ENCODE measurements at places on chromosomes 13 and 19.
A peak's percentile ranks its signal among the peaks of the same experiment; 100 is the strongest.

DNA sequence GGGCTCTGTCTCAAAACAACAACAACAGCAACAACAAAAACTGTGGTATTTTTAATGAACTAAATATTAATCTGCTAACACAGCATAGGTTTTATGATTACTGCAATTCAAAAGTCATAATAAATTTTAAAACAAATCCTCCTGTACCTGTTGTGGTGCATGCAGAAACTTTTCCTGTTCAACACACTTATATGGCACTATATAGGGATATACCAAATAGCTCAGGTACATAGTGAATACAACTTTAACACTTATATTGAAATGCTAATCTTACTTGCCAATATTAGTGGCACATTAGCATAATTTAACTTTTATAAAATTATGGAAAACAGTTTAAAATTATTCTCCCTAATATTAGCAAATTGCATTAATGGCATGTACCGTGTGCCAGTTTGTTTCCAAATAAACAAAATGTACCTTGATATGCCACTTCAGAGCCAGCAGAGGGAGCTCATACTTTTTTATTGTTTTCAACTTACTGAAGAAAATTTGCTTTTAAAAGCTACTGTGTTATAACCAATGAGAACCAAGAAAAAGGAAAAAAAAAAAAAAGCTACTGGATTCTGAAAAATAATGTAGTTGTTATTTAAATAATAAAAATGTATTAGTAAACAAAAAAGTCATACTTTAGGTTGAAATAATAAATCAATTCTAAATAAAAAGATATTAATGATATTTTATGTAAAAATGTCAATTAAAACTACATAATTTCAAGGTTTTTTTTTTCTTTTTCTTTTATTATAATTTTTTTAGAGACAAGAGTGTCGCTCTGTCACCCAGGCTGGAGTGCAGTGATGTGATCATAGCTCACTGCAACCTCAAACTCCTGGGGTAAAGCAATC, 18.0 kb upstream of the RBM26 start:
- DNase-seq: no peak

- DNase-seq: no peak
Observed at GRCh38 chr13:49240017-49240416, 7.7 kb upstream of the CDADC1 start.

- no peak for DNase-seq
Observed at GRCh38 chr13:27830010-27830409, 37.7 kb downstream of the GSX1 start.

- DNase-seq: peak; percentile 72
Observed at GRCh38 chr19:13026462-13027370, 31.4 kb downstream of the NFIX start.

GRCh38 chr13:111283991-111284390, 36.5 kb upstream of the TEX29 start:
- no peak for DNase-seq

- no peak for DNase-seq
Observed at GRCh38 chr19:17455308-17456123, 5.2 kb downstream of the NXNL1 start.

GRCh38 chr19:1503089-1503924, 9.5 kb downstream of the ADAMTSL5 start:
- no peak for DNase-seq

DNA sequence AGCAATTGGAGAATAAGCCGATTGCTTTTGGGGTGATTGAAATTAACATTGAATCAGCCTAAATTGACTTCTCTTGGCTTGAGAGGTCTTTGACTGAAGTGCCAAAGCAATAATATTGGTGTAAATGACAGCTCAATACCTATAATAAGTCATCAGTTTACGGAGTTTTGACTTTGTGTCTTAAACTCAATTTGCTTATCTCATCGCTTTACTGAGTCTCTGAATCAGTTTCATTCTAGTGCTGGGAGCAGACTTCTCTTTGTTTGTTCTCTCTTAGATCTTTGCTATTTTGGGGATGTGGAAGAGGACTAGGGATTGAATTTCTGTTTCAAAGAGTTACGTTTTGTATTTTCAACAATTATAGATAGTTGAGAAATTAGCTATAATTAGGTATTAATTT, 7.1 kb downstream of the RFC3 start:
- DNase-seq: no peak

DNA sequence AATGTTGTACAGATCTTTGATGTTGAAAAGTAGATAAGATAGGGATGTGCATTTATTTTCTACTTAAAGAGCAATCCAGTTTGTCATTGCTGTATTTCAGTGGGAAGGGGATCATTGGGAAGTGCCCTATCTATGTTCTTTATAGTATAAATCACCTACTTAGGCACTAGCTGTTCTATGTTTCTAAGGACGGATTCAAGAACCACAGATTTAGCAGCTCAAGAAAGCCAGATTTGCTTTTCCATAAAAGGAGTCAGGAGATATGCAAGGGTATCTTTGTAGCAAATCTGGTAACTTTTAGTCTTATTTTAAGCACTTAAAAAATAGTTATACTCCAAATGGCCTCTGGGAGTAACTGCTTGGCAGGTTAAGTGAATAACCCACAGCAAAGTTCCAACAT, 23.7 kb downstream of the DCLK1 start:
- no peak for DNase-seq

GRCh38 chr13:71360041-71360440, 507.0 kb downstream of the DACH1 start:
- DNase-seq: no peak

- DNase-seq: no peak
Observed at GRCh38 chr19:55668603-55669348, 6.2 kb upstream of the EPN1 start.

GRCh38 chr13:77563111-77563510, 27.6 kb downstream of the SCEL start:
- DNase-seq: no peak

DNA sequence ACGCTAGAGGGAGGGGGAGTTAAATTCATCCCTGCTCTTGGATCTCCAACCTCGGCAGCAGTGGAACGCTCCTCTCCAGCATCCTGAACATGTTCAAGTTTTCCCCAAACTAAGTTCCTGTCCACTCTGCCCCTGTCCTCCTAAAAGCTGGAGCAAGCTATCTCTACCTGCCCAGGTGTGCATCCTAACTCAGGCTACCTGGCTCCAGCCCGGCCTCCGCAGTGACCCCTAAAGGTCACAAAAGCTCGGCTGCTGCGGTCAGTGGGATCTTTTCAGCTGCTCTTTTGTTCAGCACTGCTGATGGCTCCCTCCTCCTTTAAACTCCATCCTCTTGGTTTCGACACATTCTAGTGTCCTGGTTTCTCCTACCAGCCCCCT, 1.4 kb downstream of the DCUN1D2 start:
- DNase-seq: no peak

GRCh38 chr13:109788372-109789111, 2.2 kb upstream of the IRS2 start:
- DNase-seq: no peak

DNA sequence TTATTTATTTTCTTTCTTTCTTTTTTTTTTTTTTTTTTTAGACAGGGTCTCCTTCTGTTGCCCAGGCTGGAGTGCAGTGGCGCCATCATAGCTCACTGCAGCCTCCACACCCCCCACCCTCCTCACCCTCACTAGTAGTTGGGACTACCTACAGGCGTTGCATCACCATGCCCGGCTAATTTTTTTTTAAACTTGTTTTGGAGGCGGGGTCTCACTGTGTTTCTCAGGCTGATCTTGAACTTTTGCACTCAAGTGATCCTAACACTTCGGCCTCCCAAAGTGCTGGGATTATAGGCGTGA, 33.6 kb downstream of the GJA3 start:
- DNase-seq: no peak

DNA sequence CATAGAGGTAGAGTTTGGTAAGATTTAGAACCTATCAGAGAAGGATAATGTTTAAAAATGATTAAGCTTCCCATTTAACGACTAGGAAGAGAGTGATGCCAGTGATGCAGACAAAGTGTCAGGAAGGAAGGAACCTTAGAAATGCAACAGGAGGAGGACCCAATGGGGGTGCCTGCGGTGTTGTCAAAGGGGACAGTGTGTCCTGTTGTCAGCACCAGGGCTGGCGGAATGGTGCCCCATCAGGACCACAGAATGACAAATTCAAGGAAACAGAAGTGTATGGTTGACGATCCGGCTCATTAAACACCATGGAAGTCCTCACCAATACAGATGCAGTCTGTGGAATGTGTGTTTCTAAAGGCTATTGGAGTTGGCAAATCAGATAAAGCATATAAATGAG, 19.3 kb downstream of the ATP12A start:
- no peak for DNase-seq

DNA sequence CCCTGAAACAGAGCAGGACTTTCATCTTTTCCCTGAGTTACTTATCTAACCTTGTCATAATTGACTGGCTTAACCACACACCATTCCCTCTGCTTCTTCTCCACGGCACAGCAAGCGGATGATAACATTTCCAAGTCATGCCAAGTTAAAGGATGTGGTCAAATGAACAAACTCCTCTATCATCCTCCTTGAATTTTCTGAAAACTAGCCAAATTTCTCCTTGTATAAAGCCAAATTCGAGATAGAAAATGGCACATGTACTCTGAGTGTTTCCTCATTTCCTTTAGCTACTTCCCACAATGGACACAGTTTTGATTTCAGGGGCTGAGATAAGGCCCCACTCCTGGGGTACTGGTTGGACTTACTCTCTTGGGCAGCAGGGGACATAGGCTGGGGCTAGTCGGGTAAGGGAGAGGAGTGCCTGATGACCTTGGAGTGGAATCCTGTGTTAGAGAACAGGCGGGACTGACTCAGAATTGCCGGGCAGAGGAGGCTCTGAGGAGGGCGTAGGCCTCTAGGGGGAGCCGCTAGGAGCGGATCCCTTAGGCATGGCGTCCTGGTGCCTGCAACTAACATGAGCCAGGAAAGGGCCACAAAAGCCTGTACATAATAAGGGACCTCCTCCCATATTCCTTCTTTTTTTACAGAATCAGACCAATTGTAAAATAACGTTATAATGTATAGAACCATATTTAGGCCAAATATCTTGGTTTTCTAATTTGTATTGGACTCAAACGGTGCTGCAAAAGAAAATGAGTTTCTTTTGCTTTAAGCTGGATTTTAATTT, 20.3 kb upstream of the TMTC4 start:
- no peak for DNase-seq

- DNase-seq: no peak
Observed at GRCh38 chr13:54287062-54287764, 1258.6 kb downstream of the OLFM4 start.

GRCh38 chr13:100394005-100394695, 194.4 kb downstream of the GGACT start:
- DNase-seq: no peak

DNA sequence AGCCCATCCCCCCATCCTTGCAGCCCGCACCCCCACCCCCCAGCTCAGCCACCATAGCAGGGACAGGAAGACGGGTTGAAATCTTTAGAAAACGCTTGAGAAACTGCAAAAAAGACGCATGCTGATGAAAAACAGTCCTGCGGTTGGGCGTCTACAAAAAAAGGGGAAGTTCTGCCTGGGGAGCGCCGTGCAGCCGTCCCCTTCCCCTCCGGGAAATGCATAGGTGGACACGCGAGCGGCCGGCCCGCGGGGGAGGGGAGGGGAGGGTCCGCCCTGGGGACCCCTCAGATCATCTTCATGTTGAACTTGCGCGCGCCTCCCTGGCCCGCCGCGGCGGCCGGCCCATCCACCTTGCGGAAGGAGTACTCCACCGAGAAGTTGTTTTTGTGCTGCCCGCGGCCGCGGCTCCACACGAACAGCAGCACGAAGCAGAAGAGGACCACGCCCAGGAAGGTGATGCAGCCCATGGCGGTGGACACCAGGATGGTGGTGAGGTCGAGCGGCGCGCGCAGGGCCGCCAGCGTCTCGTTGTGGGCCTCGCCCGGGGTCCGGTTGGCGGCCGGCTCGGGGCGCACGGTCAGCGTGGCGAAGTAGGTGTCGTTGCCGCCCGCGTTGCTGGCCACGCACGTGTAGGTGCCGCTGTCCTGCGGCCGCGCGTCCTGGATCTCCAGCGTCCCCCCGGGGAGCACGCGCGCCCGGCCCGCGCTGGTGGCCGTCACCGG, 7.9 kb upstream of the PEAK3 start:
- no peak for DNase-seq

DNA sequence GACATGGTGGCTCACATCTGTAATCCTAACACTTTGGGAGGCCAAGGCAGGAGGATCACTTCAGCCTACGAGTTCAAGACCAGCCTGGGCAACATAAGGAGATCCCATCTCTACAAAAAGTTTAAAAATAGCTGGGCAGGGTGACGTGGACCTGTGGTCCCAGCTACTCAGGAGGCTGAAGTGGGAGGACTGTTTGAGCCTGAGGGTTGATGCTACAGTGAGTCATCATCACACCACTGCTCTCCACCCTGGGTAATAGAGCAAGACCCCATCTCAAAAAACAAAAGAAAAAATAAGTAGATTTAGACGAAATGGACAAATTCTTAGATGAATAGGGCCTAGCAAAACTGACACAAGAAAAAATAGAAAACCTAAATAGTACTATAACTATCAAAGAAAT, 10.4 kb upstream of the GNG8 start:
- no peak for DNase-seq

GRCh38 chr13:99347911-99348451, 40.8 kb upstream of the GPR183 start:
- DNase-seq: no peak

- no peak for DNase-seq
Observed at GRCh38 chr19:17385878-17386611, 8.0 kb downstream of the CCDC194 start.

- no peak for DNase-seq
Observed at GRCh38 chr13:27672025-27672424, 50.3 kb downstream of the POLR1D start.

GRCh38 chr19:7507884-7508283, 8.0 kb upstream of the ZNF358 start:
- no peak for DNase-seq

DNA sequence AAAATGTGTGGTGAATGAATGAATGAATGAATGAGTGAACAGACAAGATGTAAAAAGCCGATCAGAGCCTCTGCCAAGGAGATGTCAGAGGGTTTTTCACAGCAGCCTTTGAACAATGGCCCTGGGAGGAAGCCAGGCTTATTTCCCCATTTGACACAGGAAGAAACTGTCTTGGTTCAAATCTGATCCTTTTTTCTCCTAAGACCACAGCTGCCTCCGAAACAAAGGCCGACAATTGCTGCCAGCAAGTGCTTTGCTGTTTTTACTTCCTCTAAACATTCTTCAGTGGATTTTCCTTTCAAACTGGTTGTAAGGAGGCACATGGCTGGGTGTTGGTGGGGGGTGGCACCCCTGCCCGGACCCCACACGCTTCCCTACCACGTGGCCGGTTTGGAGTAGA, 44.2 kb upstream of the HOMER3 start:
- no peak for DNase-seq

DNA sequence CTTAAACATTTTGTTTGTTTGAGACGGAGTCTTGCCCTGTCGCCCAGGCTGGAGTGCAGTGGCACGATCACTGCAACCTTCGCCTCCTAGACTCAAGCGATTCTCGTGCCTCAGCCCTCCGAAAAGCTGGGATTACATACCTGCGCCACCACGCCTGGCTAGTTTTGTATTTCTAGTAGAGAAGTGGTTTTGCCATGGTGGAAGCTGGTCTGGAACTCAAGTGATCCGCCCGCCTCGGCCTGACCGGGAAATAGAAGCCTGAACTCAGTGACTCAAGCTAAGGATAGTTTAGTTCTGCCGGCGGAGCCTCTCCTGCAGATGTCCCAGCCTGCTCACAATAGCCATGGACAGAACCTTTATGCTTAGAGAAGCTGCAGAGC, 53.0 kb upstream of the ZNF254 start:
- DNase-seq: peak; percentile 20

GRCh38 chr13:105572401-105572800, 963.1 kb downstream of the EFNB2 start:
- no peak for DNase-seq

- no peak for DNase-seq
Observed at GRCh38 chr13:30654430-30654829, 36.7 kb downstream of the USPL1 start.

- DNase-seq: no peak
Observed at GRCh38 chr19:40596608-40597328, 4.4 kb upstream of the LTBP4 start.
